Effector memory CD4-positive, alpha-beta T cell (primary cell): ENCODE measurements at places on chromosomes 3 and 15.
A peak's percentile ranks its signal among the peaks of the same experiment; 100 is the strongest.

DNA sequence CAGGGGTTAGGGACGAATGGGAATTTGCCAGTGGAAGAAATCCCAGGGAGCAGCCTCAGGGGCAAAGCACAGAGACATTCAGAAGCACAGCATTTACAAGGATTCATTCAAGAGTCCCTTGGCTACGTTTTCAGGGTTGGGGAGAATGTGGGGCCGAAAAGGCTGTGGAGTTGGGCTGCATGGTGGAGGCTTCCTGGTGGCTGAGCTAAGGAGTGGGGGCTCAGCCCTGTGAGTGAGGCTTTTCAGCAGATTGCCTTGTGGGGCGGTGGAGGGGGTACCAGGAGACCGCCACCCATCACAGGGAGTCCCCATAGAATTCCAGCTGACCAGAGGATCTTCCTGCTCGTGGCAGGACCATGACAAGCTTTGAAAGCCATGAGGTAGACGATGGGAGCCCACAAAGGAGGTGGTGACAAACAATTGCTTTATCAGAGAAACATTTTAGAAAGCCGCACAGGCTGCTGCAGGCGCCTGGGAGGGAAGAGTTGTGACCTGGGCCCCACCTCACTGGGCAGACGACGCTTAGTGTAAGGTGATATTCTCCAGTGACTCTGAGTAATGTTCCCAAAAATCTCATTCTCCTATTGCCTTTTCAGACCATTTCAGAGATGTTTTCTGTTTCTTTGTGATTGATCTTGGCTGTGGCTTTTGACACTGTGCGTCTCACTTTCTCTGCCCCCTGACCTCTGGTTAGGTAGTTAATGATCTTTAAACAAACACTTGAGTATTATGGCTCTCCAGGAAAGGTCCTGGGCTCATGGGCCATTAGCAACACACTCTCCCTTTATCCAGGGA, 128.0 kb downstream of the DNAJB8 start:
- DNase-seq, result no peak

- DNase-seq, result peak; percentile 12
Observed at GRCh38 chr3:58640700-58641372, 25.7 kb downstream of the FAM3D start.

DNA sequence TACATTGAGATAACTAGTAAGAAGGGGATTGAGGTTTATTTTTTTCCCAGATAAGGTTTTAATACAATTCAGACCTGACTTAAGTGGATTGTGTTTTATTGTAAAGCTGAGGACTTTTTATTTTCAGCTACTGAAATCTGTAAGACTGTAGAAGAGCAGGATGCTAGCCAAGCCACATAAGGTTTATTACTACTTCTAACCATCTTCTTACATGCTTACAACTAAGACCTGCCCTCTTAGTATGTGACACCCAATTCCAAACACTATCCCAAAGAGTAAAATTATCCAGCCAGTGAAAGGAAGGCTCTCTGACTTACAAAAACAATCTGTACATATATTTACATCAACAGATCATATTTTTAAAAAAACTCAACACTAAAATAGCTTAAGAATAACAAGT, 564.5 kb upstream of the NAALADL2 start:
- no peak for DNase-seq

DNA sequence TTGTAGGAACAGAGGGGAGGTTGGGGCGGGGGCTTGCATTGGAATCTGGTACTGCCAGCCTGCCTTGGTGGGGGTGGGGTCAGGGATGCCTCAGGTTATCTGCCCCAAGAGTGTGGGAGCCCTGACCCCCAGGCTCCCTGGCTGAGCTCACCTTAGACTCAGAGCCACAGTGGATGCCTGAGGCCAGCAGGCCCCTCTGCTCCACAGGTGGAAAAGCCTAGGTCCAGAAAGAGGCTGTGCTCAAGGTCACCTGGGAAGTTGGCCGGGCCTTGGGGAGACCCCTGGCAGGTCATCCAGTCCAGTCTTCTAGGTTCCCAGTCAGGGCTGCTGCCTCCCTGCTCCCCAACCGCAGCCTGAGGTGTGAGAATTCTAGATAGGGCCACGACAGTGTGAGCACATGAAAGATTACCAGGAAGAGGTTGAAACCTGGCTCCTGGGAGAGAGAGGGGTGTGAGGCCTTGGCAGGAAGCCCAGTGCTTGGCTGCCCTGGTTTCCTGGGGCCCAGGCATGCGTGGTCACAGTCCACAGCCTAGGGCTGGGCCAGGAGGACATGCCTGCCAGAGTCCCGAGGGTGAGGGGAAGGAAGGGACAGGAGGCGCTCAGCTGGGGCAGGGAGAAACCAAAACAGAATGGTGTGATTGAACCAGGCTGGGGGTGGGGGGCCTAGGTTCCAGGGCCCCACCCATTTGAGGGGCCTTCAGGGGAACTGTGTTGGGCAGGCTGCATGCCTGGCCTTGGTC, 4.9 kb downstream of the HDAC11 start:
- DNase-seq, result no peak

DNA sequence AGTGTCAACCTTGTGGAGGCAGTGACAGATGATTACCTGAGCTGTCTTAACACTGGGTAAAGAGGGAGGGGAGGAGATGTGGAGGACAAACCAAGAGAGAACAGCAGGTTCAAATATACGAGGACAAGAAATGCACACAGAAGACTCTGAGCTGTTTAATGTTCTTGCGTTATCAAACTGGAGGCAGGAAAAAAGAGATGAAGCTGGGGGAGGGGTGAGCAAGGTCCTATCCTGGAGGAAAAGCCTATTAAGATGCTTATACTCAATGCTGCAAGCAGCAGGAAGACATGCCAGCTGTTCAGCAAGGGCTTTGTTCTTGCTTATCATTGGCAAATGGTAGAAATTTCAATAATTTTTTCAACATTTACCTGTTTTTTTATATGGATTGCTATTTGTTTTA, 345.7 kb upstream of the TRIM42 start:
- DNase-seq, result no peak

GRCh38 chr3:126985132-126985985, 2.4 kb downstream of the PLXNA1 start:
- no peak for DNase-seq

DNA sequence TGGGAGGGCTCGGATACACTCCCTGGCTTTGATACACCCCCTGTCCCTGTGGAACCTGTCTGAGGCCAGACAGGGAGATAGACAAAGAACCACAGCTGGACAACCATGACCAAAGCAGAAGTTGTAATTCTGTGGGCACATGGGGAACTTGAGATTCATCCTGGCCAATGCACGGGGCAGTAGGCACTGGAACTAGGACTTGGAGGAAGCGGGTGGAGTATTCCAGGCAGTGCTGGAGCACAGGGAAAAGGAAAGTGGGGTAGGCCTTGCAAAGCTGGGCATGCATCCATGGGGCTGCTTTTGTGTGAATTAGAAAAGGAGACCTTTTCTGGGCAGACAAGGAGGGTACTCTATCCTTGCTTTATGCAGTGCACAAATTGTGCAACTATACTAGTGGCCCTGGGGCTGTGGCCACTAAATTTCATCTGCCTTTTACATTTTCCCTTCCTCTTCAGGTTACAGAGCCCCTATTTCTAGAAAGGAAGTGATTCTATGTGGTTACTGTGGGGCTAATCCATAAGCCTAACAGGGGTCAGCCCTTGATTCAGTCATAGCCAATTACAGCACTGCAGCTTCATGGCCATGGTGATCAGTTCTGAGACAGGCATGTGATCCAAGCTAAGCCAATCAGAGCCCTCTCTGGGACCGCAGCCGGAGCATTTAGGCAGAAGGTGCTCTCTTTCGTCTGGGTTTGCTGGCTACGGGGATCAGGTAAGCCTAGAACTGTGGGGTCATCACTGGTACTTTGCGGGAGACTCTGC, 21.0 kb downstream of the CRABP1 start:
- DNase-seq, result no peak

- DNase-seq, result no peak
Observed at GRCh38 chr15:61411902-61412510, 182.9 kb upstream of the RORA start.

DNA sequence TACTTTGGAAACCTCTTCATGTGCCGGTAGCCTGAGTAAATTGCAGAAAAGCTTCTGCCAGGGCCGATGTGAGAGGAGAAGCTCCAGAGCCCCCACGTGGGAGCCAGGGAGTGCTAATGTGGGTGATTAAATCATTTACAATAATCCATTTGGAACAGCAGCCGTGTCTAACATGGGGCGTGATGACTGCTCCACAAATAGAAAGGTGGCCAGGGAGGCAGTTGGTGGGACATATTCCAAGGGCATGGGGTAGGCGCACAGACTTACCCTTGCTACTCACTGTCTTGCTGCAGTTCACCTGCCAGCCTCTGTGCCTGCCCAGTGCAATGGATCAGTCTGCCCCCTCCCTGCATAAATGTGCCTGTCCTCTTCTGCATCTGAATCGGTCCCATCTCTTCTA, 39.3 kb upstream of the INSYN1 start:
- DNase-seq, result no peak

DNA sequence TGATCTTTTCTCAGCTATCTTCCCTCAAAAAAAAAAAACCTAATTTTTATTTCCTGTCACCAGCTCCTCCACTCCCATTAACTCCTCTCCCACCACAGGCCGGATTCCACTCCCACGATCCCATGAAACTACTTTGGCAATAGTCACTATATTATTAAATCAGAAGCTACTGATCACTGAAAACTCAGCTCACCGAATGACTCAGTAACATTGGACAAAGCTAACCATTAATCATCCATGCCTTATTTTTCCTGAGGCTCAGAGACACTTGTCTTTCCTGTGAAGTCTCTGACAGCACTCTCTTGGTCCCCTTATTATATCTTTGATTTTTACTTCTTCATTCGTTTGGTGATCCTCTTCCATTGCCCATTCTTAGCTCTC, 260.2 kb downstream of the CGGBP1 start:
- no peak for DNase-seq

DNA sequence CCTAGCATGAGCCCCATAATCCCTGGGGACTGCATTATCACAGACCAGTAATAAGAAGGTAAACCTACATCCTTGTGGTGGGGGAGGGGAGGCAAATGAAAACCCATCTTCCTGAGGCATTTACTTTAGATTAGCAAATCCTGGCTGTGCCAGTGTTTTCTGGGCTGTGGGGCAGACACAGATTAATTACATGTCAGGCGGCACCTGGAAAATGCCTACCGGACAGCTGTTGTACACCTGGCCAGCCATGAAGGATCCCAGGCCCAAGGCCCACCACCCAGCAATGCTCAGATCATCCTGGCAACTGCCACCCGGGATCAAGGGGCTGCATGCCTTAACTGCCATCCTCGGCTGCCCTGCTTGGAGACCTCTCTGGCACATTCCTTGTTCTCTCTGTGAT, 59.1 kb upstream of the RASA2 start:
- DNase-seq, result no peak

DNA sequence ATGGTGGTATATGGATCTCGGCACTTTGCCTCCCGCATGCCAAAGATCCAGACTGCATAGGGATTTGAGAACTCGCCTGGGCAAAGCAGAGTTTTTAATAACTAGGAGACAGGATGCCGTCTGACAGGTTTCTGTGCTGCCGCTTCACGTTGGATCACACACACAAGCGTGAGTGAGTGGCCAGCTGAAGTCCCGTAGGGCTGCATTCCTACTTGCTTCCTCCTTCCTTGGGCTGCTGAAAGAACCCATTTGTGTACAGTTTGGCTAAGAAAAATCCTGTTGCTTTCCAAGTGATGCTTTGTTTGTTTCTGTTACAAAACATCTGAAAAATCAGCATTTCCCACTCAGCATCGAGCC, 604.3 kb upstream of the CFAP20DC start:
- no peak for DNase-seq

- no peak for DNase-seq
Observed at GRCh38 chr3:138125548-138126221, 6.5 kb downstream of the A4GNT start.

- no peak for DNase-seq
Observed at GRCh38 chr3:172201136-172201869, 161.9 kb downstream of the FNDC3B start.

DNA sequence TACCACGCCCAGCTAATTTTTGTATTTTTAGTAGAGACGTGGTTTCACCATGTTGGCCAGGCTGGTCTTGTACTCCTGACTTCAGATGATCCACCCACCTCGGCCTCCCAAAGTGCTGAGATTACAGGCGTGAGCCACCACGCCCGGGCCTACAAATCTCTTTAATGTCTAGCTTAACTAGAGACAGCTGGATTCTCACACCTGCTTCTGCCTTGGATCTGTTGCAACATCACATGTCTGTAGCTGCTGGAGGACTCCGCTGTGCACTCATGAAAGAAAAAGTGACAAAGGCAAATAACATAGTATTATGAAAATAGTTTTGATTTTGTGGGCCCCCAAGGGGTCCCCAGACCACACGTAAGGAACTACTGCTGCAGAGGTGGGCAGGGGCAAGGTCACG, 85.9 kb downstream of the NCEH1 start:
- no peak for DNase-seq

GRCh38 chr15:52136442-52136980, 23.9 kb upstream of the BCL2L10 start:
- DNase-seq, result no peak

DNA sequence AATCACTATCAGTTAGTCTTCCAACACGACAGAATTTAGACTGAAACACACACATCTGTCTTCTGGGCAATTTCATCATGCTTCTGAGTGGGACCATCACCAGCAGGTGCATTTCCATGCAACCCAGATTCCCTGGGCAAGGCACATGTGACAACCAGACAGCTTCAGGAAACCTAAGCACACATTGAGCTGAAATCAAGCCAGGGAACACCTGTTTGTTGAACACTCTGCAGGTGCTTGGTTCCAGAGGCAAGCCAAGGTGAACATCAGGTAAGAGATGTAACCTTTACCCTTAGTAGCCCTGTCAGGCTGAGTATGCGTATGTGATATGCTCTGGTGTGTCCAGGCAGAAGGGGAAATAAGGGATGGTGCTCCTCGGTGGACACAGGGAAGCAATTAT, 3.3 kb upstream of the PSMD2 start:
- DNase-seq, result no peak

DNA sequence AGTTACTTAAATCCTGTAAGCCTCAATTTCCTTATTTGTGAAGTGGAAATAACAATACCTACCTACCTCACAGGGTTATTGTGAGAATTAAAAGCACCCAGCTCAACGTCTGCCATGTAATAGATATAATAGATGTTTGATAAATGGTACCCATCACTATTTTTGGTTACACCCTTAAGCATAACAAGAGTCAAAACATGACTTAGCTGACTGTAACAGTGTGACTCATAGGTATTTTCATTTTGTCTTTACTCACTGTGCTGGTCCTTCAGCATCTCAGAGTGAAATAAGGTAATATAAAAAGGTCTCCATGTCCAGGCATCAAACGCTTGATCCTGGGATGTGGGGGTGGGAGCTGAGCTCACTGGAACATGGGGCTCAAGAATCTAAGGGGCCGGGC, 3.1 kb downstream of the CPLX3 start:
- DNase-seq, result no peak

- no peak for DNase-seq
Observed at GRCh38 chr3:141268306-141268705, 36.7 kb downstream of the PXYLP1 start.

GRCh38 chr15:101267320-101268104, 9.8 kb downstream of the SELENOS start:
- DNase-seq, result no peak

DNA sequence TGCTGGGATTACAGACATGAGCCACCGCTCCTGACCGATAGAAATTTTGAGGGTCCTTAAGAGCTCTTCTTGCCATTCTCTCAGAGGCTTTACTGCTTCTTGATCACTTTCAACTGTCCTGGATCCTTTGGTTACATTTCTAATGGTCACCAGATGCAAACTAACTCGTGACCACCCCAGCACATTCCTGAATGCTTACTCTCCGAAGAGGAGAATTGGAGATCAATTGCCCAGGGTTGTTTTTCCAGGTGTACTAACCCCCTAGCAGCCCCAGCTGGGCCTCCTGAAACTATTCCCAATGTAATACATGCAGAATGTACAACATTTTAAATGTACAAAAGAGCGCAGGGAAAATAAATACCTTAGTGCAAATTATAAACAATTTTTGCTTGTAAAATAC, 65.1 kb upstream of the TBL1XR1 start:
- DNase-seq, result no peak
